ENCODE measurements at places on chromosomes 4 and X. TPM values are rescaled to one million over a fixed set of nuclear protein-coding genes. Genes with fewer than 3 reads are reported as not detected.

Gene MBNL3
- 6.7 TPM for total RNA-seq

Gene XPNPEP2
- 2.2 TPM for total RNA-seq

Gene AKAP4
- total RNA-seq, result not detected

Gene SORCS2
- total RNA-seq, result 6.2 TPM

Gene SFRP2
- 11.7 TPM for total RNA-seq

Gene SORBS2
- total RNA-seq, result 261 TPM

Gene BEX2
- total RNA-seq, result not detected

Gene CHIC1
- total RNA-seq, result 19.1 TPM

Gene FOXR2
- not detected for total RNA-seq

Gene USP27X
- total RNA-seq, result 0.29 TPM

Gene DDX53
- not detected for total RNA-seq

Gene PABPC1L2A
- not detected for total RNA-seq

Gene RBPJ
- 110 TPM for total RNA-seq

Gene BANK1
- total RNA-seq, result 1.1 TPM

Gene ITGB1BP2
- total RNA-seq, result 14.3 TPM

Gene SPANXN4
- total RNA-seq, result not detected

Gene UGT8
- 42.6 TPM for total RNA-seq

Gene ARR3
- total RNA-seq, result not detected

Gene SUPT20HL2
- not detected for total RNA-seq

Gene C4orf51
- total RNA-seq, result not detected

Gene CTAG1A
- not detected for total RNA-seq

Gene GLOD5
- not detected for total RNA-seq

Gene ZDHHC15
- 3.9 TPM for total RNA-seq

Gene VCX2
- not detected for total RNA-seq

Gene ARHGAP24
- total RNA-seq, result 6.4 TPM

Gene TREX2
- not detected for total RNA-seq
